ENCODE measurements at places on chromosomes 7 and 10. TPM values are rescaled to one million over a fixed set of nuclear protein-coding genes. Genes with fewer than 3 reads are reported as not detected.

GRCh38 chr7:98551611-98552273 is 65.3 kb upstream of the NPTX2 start:
- DNase-seq: no peak

GRCh38 chr10:115957012-115957399 is 316.0 kb downstream of the GFRA1 start:
- DNase-seq: no peak

DNA sequence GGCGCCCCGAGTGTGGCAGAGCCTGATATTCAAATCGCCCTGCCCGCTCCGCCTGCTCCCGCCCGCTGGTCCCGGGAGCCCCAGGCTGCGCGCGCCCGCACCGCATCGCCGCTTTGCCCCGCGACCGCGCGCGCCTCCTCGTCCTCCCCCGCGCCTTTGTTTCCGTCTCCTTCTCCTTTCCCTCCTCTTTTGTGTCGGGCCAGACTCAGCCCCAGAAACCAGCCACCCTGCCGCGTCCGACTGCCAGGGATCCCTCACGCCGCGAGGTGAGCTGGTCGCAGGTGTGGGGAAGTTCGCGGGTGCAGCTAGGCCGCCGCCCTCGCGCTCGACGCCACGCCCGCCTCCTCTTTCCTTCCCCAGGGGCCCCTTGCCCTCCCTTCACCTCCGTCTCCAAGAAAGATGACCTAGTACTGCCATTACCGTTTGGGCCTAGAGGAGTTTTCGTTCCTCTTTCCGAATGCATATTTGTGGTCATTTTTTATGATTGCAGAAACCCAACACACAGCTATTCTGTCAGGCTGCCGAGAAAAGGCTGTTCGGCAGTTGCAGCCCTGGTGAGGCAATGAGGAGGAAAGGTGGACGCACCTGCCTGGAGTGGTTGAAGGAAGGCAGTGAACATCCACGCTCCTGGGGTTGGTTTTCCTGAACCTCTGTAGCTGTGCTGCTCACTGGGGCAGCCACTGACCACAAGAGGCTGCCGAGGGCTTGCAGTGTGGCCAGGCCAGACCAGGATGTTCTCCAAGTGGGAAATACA is 107.3 kb downstream of the SNX10 start:
- DNase-seq: no peak

GRCh38 chr10:527416-527815 is 162.1 kb downstream of the DIP2C start:
- DNase-seq: no peak

DNA sequence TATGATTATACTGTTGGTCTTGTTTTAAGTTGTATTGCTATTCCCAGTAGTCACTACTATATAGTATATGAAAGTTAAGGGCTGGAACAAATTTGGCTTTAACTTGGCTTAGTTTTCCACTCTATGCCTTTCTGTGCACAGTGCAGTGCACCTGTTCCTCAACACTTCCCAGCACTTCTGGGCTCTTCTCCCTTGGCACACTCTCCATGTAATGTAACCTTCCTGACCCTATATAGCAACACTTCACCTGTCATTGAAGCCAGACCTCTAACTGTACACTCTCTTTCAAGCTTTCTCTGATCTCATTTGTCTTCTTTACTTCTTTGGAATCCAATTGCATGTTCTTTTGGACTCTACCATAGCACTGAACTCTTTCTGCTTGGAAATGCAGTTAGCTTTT is 83.9 kb upstream of the SMIM30 start:
- no peak for DNase-seq

The IGFBP3 gene
- total RNA-seq: 10.2 TPM

Measured in natural killer cell (primary cell).